ENCODE measurements at places on chromosomes 3 and 15.
A peak's percentile ranks its signal among the peaks of the same experiment; 100 is the strongest.

- DNase-seq = no peak
Observed at GRCh38 chr3:102156426-102156825, 278.4 kb upstream of the ZPLD1 start.

DNA sequence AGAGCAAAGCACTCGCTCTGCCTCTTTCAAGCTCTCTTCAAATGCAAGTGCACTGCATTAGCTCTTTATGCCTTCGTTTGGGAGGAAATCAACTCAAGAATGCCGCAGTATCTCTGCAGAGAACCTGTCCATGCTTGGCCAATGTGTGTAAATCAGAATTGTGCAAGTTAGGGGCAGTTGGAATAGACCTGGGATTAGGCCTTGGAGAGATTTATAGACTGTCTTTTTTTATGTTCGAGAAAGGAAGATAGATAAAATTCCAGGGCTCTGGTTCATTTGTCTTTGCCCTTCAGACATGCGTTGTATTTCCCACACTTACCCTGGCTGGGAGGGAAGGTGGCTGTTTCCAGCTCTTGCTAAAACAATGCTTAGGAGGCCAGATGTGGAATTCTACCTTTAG, 163.7 kb downstream of the MOBP start:
- DNase-seq = no peak

GRCh38 chr3:187920913-187921312, 175.6 kb upstream of the BCL6 start:
- no peak for DNase-seq

- no peak for DNase-seq
Observed at GRCh38 chr3:62785384-62785783, 89.8 kb downstream of the CADPS start.

DNA sequence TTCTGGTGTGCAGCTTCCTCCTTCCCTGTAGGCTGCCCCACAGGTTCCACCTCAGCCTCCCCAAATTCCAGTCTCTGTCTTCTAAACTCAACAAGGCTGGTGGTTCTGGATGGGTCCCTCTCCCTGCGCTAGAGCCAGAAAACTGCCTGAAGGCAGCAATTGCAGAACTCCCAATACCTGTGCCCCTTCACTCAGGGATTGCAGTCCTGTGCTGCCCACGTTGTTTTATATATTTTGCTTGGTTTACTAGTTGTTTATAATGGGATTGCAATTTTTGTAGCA, 14.8 kb upstream of the NPTN start:
- DNase-seq = no peak

DNA sequence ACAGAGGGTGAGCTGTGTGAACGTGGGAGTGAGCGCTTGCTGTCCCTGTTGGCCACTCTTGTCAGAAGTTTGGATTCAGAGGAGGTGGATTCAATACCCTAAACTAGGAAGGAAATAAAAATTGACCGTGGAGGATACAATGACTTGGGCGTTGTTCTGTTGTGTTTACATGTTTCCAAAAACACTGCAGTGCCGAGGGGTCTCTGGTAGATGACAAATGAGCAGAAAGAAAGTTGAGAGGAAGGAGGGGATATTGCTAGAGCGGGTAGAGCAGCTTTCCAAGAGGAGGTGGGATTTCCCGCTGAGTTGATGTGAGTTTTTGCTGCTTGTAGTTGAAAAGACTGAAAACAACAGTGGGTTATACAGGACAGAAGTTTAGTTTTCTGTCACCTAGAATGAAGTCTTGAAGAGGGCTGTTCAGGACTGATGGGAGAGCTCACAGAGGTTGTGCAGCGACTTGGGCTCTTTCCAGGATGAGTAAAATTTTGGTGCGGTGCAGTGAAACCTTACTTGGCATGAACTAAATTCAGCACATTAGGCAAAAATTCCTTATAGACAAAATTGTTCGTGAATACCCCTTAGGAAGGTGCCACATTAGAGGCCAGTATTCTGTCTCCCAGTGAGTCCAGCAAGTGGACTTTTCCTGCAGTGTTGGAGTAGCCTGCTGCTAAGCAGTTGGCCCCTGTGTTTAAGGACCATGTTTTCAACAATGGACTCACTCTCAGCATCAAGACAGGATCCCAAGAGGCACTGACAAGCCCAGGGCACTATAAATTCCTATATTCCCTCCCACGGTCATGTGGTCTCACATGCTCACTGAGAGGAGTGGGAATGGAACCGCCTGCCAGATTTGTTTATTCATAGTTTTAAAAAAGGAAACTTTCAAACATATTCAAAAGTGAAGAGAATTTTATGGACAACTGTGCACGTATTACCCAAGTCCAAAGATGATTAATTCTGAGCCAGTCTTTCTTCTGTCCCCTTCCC, 435.0 kb upstream of the C2CD4B start:
- no peak for DNase-seq

DNA sequence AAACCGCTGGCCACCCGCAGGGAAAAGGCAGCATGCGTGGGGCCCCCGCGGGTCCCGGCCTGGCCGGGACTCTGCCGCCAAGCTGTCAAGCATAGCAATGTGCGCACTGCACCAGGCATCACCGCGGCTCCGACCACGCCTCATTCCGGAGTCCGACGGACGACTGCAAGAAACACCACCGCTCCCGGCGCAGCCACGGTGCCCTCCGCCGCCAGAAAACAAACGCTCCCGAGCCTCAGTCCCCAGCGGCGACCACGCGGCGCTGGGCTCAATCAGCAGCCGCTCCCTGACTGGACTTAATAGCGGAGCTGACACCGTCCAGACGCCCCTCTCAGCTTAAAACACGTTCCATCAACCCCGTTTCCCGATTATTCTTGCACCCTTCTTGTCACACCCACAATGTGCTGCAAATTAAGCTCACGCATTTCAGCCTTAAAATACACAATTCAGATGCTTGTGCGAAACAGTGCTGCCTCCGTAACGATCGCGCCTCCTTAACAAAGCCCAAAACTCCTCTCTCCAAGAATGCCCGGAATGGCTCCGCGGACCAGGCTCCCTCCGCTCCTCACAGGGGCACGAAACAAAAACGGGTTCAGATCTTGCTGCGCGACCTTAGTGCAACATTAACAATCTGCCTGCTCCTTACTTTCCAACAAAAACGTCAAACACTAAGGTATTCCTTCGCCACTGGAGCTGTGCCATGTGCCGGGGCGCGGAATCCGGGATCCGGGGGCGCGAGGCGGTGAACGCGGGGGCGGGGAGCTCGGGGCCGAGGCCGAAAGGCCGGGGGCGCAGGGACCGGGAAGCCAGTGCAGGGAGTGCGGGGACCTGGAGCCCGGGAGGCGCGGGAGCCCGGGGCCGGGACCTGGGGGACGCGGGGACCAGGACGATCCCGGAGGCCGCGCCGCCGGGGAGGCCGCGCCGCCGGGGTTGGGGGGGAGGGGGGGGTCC, 655 bp downstream of the CYFIP1 start:
- DNase-seq = peak; percentile 38

DNA sequence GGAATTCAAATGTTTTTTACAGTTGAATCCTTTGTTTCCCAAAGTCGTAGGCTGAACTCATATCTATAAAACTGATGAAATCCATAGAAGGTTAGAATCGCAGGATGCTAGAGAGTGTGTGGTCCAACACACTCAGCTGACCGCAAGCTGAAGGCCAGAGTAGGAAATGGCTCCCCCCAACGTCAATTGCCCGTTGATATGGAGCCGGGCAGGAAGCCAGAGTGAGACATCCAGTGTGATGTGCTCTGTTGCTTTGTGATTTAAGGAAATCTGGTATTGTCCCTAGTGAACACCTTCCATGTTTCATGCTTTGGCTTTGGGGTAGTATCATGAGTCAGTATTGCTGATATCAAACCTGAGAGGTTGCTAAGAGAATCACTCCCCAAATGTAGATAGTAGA, 5.8 kb upstream of the MEX3B start:
- DNase-seq = no peak

GRCh38 chr3:86990734-86991481, at the start of gene VGLL3:
Gene VGLL3, minus strand, starts transcription at chr3:86991149. Its CDS starts 406 bp downstream, at chr3:86990743.
- no peak for DNase-seq

- no peak for DNase-seq
Observed at GRCh38 chr15:95713324-95713723, 617.2 kb upstream of the NR2F2 start.

DNA sequence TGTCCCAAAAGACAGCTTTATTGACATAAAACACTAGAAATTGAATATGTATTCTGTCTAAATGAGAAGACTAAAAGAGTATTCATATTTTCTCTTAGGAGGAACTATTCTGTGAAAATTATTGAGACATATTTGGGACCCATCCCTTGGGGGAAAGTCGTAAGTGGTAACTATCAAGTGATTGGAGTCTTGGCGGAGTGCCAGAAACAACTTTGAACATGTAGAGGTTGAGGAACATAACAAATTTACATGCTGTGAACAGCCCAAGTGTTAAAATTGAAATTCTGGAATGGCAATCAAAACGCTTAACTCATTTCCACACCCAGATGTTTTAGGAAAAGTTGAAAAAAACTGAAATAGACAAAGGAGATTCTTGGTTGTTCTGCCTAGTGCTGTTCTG, 1034.6 kb downstream of the NSUN3 start:
- no peak for DNase-seq

- no peak for DNase-seq
Observed at GRCh38 chr3:70702132-70702531, 389.7 kb upstream of the MDFIC2 start.

- DNase-seq = no peak
Observed at GRCh38 chr15:49473031-49473430, 50.0 kb downstream of the FGF7 start.

DNA sequence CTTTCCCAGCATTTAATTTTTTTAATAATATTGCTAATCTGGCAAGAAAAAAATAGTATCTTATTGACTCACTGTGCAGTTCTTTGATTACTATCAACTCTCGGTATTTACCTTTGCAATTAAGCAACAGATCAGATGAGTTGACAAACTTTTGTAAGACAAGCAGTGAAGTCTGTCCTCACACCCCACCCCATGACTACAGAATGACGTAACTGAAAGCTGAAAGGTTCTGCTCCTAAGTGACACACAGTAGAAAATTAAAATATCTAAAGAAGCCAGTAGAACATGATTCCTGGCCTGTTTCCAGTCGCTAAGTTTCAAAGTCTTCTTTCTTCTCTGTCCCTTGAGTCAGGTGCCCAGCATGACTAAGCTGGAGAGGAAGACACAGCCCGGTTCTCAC, 135.5 kb downstream of the STT3B start:
- peak; percentile 19 for DNase-seq

GRCh38 chr3:194715022-194715800, 29.5 kb downstream of the FAM43A start:
- DNase-seq = peak; percentile 21

- DNase-seq = no peak
Observed at GRCh38 chr3:154981664-154982063, 98.5 kb upstream of the MME start.

- no peak for DNase-seq
Observed at GRCh38 chr3:52436500-52437149, 8.3 kb downstream of the SEMA3G start.

DNA sequence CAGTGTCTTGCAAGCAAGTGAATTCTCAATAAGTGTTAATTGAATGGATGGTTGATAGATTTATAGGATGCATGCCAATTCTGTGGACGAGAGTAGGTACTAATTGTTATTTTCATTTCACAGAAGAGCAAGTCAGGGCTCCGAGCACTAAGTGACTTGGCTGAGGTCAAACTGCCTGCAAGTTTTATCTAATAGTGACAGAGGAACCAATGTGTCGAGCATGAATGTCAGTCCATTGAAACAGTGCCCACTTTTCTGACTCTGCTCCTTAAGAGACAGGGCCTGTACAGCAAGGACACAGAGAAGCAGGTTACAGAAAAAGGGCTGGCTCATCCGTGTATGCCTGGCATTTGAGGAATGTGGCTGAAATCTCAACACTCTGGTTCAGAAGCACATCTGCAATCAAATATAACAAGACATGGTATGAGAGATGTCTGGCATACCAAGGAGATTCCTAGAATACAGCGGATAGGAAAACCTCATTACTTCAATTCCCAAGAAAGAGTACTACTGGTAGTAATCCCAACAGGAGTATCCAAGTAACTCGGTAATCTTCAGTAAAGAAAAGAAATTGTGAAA, 6.0 kb upstream of the B3GNT5 start:
- no peak for DNase-seq

GRCh38 chr3:184372911-184373310, 5.1 kb downstream of the THPO start:
- no peak for DNase-seq

GRCh38 chr15:69297642-69298353, 914 bp upstream of the PAQR5 start:
- DNase-seq = no peak

DNA sequence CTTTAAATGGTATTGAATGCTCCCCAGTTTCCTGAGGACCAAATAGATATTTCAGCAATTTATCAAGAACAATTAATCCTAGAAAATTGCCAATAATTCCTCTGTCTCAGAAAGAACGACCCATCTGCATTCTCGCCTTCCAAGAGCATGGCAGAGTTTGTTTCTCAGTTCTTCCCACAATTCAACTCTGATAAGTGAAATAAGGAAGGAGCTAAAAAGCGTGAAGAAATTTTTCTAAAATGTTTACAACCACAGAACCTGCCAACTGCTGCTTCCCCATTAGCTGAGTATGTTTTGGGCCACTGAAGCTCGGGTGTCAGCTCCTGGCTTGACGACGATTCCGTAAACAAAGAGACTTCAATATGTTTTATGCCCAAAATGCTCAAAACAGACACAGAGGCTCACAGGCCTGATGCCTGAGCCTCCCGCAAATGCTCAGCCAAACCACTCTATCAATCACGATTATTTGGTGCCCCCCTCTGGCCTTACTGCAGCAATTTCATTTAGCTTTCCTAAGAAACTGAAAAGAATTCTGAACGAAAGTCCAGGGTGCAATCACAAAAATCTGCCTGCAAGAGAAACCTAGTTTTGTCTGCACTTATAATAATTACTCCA, 259.2 kb upstream of the CCDC54 start:
- peak; percentile 25 for DNase-seq

DNA sequence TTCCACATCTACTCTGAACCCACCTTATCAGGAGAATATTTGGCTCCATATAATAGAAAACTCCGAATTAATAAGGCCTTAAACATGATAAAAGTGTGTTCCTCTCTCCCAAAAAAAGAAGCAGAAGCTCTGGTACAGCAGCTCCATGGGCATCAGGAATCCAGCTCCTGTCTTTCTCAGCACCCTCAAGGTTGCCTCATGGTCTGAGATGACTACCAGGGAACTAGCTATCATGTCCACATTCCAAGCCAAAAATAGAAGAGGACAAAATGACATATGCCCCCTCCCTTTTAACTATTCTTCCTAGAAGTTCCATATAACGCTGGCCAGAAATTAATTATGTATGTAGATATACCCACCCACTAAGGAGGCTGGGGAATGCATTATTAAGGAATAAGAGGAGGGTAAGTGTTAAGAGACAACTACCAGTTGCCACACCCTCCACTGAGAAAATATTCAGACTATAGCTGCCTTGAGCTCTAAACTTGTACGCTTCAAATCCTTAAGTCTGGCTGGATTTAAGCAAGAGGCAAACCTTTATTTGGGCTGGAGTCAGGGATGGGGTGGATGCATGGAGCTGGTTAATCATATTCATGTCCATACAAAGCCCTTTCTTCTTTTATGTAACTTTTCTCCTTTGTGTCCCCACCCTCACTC, 35.8 kb upstream of the CTDSPL start:
- DNase-seq = no peak

- no peak for DNase-seq
Observed at GRCh38 chr3:160450846-160451245, 1.3 kb upstream of the TRIM59 start.

All from activated CD4-positive, alpha-beta T cell treated with anti-CD3 and anti-CD28 coated beads, Interleukin-2, Interleukin-4, amounts not matched to agents 100 ng/mL and 50 ng/mL, durations not matched to agents 16 hours and 8 hours (primary cell).